ENCODE measurements at places on chromosomes 6 and 20. TPM values are rescaled to one million over a fixed set of nuclear protein-coding genes. Genes with fewer than 3 reads are reported as not detected.

DNA sequence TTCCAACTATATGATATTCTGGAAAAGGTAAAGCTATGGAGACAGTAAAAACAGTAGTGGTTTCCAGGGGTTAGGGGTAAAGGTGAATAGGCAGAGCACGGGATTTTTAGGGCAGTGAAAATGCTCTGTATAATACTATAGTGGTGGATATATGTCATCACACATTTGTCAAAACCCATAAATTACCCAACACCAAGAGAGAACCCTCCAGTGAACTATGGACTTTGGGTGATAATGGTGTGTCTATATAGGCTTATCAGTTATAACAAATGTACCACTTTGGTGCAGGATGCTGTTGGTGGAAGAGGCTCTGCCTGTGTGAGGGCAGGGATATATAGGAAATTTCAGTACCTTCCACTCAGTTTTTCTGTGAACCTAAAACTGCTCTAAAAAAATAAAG, 149.9 kb downstream of the GPX5 start:
- no peak overlapping the region for H3K4me3 ChIP-seq
- H3K27me3 ChIP-seq = peaks cover 15% of the 10 kb centered on the region
- no peaks in the 10 kb centered on the region for H3K4me1 ChIP-seq
- DNase-seq = no peak
- no peaks in the 10 kb centered on the region for H3K36me3 ChIP-seq

Gene HAO1
- total RNA-seq = not detected

GRCh38 chr6:126017668-126018067, 31.3 kb downstream of the TRMT11 start:
- H3K4me3 ChIP-seq = no peak overlapping the region
- no peaks in the 10 kb centered on the region for H3K27me3 ChIP-seq
- H3K27ac ChIP-seq = no peak overlapping the region
- no peak for DNase-seq
- H3K4me1 ChIP-seq = no peaks in the 10 kb centered on the region

DNA sequence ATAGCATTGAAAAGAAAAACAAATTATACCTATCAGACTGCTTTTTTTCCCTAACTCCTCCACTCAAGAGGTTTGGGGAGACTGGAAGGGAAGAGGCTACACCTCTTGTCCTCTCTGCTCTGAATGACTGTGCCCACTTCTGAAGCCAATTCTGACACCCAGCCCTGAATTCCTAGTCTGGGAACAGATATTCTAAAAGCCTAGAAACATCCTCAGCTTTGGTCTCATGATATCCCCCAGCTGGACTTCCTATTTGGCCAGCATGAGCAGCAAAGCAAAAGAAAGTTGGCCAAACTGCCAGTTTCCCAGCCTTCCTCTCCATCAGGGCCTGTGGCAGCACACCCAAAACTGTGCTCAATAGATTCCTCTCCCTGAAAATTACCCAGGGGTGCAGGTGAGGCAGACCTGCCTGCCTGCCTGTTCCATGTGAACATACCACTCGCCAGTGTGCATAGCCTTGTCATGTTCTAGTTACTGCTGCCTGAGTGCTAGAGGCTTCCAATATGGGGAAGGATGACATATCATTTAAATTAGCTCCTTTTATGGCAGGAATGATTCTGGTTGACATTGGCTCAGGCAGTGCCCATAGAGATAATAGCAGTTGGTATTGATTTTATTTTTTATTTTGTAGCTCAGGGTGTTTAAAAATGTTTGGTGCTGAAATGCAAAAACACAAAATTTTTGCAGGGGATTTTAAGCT, 152.1 kb upstream of the RIN2 start:
- H3K36me3 ChIP-seq = no peaks in the 10 kb centered on the region
- no peak overlapping the region for H3K27ac ChIP-seq
- DNase-seq = no peak
- no peaks in the 10 kb centered on the region for H3K27me3 ChIP-seq
- H3K4me3 ChIP-seq = no peak overlapping the region
- no peaks in the 10 kb centered on the region for H3K4me1 ChIP-seq

- H3K36me3 ChIP-seq = no peaks in the 10 kb centered on the region
- H3K27me3 ChIP-seq = no peaks in the 10 kb centered on the region
These were observed 10.7 kb upstream of the ULBP3 start for GRCh38 chr6:150079604-150080003.

Gene PAK5
- 1.6 TPM for total RNA-seq
